AG04450 (cell line): ENCODE measurements at places on chromosomes 11 and 22.

GRCh38 chr22:21707677-21708076 lies 27.9 kb downstream of the YPEL1 start:
- no peak for DNase-seq

DNA sequence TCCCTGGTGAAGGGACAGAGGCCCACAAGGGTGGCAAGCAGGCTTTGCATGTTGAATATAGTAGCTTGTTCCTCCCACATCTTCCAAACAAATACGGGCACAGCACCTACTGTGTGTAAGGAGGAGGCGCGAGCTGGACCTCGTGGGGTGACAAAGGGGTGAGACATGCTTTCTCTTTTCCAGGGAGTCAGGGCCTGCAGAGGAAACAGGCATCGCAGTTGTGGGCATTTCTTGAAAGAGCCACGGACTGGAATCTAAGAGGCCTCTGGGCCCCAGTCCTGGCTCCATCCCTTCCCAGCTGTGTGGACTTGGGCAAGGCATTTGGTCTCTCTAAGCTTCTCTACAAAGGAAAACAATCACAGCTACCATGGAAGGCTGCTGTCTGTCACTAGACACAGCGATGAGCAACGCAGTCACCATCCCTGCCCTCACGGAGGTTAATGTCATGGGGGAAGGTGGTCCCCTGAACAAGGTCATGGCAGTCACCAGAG lies 13.0 kb upstream of the CDC42EP1 start:
- no peak for DNase-seq

DNA sequence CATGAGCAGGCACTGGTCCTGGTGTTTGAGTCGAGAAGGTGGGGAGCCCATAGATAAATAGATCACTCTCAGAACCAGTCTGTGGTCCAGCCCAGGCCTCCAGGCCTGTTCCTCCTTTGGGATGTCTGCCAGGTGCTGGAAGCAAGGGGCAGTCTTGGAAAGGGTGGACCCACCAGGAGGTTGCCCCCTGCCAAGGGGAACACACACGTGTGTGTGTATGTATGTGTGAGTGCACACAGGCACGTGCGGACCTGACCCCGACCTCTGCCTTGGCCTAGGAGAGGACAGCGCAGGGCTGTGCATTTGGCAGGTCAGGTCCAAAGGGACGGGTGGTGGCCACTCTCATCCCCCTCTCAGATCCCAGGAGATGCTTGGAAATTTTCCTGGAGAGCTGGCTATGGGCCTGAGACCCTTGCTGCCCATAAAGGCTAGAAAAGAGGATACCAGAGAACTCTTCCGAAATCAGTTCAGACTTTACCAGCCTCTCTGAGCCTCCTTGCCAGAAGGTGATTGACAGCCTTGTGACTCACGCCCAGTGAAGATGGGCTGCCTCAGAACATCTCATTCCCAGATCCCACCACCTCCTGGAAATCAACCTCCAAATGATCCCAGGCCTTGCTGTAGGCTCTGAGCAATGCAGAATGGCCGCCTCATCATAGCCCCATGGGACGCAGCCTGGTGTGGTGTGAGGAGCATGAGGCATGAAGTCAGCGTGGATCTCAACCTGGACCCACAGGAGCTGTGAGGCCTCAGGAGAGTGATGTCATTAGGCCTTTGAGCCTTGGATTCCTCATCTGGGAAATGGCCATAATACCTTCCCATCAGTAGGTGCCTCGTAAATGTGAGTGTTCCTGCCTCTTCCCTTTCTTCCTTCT lies 24.0 kb upstream of the CREB3L1 start:
- no peak for DNase-seq

DNA sequence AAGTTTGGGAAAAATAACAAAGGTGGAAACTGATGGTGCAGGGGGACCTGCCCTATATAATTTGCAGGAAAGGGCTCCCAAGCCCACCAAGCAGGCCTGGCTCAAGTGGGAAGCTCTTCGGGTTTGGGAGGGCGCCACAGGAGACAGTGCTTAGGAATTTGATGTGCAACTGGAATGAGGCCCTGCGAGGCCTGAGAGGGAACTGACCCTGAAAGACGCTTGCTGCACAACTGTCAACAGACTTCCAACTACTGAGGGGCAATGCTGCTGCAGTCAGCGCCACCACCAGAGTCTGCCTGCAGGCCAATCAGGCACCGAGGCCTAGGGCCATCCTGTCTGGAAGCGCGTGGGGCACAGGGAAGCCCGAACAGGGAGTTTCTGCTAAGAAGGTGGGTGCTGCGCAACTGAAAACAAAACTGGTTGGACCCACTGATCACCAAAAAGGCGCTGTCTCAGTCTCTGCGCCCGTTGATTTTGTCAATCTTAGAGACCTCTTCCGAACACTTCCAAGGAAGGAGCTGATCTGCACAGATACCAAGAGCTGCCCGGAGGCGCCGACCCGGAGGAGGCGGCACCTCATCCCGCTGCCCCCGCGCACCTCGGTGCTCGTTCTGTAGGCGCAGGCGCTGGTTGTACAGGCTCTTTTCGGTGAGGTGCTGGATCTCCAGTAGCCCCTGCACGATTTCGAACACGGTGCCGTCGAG lies 667 bp downstream of the DGCR6L start:
- DNase-seq = no peak

DNA sequence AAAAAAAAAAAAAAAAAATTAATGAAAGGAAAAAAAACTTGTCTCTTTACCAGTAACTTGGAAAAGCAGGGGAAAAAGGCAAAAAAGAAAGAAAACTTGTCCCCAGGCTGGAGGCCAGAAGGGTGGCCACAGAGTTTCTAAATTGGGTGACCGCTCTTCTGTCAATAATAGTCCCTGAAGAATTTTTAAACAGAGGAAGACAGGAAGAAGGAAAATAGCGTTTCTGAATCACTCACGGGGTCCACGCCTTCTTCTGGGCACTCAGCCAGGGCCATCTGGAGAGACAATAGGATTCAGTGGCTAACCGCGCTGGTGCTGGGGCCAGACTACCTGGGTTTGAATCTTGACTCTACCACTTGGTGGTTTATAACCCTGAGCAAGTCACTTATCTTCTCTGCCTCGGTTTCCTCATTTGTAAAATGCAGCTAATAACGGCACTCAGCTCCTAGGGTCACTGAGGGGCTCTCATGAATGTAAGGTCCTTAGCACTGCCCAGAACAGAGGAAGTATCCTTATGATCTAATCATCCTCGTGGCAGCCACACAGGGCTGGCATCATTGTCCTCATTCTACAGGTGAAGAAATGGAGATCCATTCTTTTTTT lies 7.0 kb downstream of the C11orf86 start:
- DNase-seq = peak; percentile 65

GRCh38 chr22:31122532-31123291 lies at the start of gene INPP5J:
Gene INPP5J (plus strand): TSS chr22:31122966. CDS start chr22:31123015, 49 bp downstream.
- no peak for DNase-seq

GRCh38 chr22:50175921-50176849 lies 5.7 kb downstream of the PANX2 start:
- no peak for DNase-seq

GRCh38 chr11:33490842-33491370 lies 209.7 kb downstream of the C11orf91 start:
- no peak for DNase-seq
